NCI-H524 (cell line): ENCODE measurements at places on chromosomes 5 and 9.

GRCh38 chr5:157359356-157360055, 93.6 kb downstream of the CYFIP2 start:
- no peak for DNase-seq

- peak; percentile 78 for DNase-seq
These were observed 2.1 kb upstream of the TTLL11 start for GRCh38 chr9:122095010-122095767.

DNA sequence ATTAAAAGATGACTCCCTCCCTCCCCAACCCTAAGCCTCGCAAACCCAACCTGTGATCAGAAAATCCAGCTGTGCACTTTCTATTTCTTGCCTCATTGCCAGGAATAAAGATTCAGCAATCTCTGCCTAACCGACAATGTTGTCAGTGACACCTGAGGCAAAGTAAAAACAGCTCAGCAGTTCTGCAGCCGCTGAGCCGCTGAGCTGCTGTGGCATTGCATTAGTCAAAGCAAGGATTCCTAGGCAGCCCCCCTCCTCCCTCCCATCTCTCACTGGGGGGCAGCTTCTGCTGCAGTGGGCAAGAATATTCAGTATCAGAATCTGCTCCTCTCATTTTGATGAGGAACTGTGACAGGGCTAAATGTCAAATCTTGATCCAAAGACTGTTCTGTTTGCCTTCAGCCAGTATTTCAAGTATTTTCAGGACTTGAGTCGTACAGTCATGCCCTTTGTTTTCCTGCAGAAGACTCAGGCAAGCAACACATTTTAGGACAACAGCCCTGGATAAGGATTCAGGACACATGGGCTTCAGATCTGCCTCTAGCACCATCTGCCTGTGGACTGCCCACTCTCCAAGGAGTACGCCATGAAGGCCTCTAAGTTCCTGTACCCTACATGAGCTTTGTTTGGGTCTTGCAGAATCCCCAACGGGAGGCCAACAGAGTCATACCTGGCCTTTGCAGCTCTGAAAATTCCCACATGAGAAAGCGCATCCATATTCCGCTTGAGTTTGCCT, 41.1 kb upstream of the DAP start:
- no peak for DNase-seq

DNA sequence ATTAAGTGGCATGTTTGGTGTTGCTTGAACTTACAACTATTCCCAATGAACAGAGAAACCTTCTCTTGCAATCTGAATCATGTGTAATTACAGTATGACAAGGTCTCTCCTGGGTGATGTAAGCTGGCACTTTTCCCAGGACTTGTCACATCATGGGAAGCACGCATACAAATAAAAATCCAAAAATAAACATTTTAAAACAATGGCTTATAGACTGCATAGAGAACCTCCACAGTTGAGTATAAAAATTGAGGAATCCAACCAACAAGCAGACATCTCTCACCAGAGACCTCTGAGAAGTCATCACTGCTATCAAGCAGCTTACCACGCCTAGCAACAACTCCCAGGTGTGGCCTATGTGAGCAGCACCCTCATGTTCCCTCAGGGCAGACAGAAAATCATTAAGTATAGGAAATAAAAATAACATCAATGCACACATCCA, 3.9 kb downstream of the MLLT3 start:
- DNase-seq: no peak

DNA sequence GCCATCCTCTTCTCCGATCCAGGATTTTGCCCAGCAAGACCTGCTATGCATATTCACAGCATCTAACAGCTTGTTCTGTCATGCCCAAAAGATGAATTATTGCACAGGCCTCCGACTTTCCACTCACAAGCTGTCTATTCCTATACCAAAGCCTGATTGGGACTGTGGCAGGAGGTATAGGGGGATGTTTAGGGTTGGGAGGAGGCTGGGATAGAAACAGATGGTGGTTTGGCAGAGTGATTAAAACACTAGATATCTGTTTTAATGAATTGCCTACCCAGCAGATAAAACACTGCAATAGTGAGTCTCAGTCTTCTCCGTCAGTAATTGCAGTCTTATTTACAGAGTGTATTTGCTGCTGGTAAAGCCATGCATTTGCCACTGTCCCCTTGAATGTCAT, 215.3 kb downstream of the TLR4 start:
- peak; percentile 94 for DNase-seq

DNA sequence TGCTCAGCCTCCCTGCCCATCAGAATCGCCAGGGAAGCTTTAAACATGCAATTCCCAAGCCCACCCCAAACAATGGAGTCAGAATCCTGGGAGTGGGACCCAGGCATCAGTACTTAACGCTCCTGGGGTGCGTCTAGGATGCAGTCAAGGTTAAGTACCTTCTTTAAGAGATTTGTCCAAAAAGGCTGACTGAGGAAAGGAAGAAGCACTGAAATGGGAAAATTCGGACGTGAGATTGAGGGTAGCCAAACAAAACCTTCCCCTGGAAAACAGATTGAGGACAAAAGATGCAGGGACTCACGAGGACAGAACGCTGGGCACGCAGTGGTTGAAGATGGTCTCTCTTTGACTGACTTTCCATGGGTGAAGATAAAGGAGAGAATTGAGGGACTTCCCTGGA, 143.5 kb downstream of the MTX3 start:
- no peak for DNase-seq

GRCh38 chr9:12922224-12922866, 147.5 kb downstream of the LURAP1L start:
- DNase-seq: no peak

DNA sequence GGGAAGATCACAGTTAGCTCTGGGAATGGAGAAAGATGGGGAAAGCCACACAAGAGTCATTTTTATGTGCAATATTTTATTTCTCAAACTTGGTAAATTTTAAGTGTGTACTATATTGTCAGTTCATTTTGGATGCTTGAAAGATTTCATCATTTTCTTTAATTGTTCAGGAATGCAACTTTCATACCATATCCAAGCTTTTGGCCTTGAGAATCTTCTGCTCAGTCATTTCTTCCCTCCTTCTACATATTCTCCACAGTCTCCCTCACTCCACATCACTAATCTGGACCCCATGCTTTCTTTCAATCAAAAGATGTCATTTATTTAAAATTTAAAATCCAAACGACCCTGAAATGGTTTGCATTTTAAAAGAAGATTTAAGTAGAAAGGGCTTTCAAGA, 135.4 kb downstream of the FAM114A2 start:
- no peak for DNase-seq

GRCh38 chr9:13430368-13431221, 151.1 kb upstream of the MPDZ start:
- peak; percentile 31 for DNase-seq

GRCh38 chr5:143219696-143220095, 183.8 kb downstream of the NR3C1 start:
- no peak for DNase-seq

- no peak for DNase-seq
These were observed 254.7 kb downstream of the NR3C1 start for GRCh38 chr5:143148771-143149170.

- no peak for DNase-seq
These were observed 127.5 kb upstream of the RETREG1 start for GRCh38 chr5:16744164-16744880.
